Urinary bladder (tissue), 4 donors: ENCODE measurements at places on chromosomes 11 and 22.

DNA sequence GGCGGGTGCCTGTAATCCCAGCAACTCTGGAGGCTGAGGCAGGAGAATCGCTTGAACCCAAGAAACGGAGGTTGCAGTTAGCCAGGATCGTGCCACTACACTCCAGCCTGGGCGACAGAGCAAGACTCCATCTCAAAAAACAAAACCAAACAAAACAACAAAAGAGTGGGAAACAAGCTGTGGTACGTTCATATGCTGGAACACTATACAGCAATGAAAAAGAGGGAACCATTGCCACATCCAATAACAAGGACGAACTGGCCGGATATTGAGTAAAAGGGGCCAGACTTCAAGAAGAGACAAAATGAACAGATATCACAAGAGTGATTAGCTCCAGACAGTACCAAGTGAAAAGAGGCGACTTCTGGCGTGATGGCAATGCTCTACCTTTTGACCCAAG lies 4.9 kb downstream of the MACROD1 start:
- no peak for DNase-seq

GRCh38 chr11:34243600-34244464 lies 114.0 kb downstream of the ABTB2 start:
- DNase-seq = no peak

- no peak for DNase-seq
These were observed at the start of gene PTGDR2 for GRCh38 chr11:60855726-60856633. Gene PTGDR2 (minus strand): TSS chr11:60855950. CDS start chr11:60853722, 2,228 bp downstream.

DNA sequence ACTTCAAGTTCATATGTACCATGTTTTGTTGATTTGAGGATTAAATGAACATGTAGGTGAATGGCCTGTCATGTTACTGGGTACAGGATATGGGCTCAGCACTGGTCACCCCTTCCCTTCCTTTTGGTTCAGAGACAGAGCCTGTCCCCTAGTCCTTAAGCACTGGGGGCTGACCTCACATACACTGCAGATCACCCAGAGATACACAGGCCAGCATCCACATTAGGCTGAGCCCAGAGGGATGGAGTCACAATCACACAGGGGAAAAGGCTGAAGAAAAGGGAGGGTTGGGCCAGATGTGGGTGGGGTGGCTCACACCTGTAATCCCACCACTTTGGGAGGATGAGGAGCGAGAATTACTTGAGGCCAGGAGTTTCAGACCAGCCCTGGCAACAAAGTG lies 62.3 kb downstream of the IGLL5 start:
- DNase-seq = no peak

DNA sequence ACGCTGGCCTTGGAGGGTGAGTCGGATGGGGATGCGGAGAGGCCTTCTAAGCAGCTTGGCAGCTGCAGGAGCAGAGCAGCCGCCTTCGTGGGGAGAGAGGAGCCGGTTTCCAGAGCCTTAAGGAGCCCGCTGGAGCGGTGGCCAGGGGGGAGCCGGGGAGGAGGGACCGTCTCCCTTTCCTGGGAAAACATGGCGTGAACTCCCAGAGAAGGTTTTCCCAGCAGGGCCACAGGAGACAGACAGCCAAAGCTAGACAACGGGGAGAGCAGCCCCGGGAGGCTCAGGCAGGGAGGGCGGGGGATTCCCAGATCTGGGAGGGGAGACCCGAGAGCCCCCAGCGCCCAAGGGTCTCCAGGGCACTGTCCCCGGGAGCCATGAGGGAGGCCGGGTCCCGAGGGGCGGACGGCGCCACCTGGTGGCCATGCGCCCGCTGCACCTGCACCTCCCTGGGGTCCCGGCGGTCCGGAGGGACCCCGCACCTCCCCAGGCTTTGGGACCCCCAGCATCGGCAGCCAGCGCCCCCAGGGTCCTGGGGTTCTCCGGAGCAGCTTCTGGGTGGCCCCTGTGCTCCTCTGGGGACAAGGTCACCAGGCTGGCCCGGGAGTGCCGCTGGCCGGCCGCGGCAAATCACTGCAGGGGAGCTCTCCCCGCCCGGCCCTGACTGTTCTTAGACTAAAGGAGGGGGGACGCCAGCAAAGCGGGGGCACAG lies 2.4 kb upstream of the SYT8 start:
- DNase-seq = no peak

- DNase-seq = no peak
These were observed 767 bp downstream of the SLC43A1 start for GRCh38 chr11:57514538-57515331.

DNA sequence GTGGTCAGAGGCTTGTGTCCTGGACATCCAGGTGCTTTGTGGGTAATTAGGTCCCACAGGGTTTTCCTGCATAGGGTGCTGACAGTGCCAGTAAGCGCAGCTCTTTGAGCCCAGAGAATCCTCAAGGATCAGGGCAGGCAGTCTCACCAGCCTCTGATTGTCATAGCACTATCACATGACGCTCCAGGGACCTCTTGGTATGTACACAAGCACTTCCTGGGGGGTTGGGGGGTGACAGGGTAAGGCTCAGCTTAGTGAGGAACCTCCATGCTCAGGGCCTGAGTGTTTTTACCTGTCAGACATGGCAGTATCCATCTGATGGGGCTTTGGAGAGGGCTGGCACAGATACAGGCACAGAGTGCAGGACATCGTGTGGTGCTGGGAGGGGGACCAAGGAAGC lies 27.9 kb upstream of the SUSD2 start:
- no peak for DNase-seq

GRCh38 chr22:41935015-41935351 lies 8.4 kb upstream of the TNFRSF13C start:
- no peak for DNase-seq

- DNase-seq = no peak
These were observed 64.2 kb downstream of the FZD4 start for GRCh38 chr11:86891036-86891435.

DNA sequence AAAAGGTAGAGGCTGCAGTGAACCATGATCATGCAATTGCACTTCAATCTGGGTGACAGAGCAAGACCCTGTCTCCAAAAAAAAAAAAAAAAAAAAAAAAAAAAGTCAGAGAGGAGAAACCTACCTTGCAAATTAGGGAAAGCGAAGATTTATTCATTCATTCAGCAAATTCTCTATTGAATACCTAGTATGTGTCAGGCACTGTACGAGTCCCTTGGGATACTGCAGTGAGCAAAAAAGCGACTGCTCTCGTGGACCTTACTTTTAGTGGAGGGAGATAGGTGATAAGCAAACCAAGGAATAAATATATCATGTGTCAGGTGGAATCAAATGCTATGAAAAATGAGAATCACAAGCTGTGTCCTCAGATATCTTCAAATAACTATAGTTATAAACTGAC lies 101.3 kb downstream of the STIM1 start:
- no peak for DNase-seq

DNA sequence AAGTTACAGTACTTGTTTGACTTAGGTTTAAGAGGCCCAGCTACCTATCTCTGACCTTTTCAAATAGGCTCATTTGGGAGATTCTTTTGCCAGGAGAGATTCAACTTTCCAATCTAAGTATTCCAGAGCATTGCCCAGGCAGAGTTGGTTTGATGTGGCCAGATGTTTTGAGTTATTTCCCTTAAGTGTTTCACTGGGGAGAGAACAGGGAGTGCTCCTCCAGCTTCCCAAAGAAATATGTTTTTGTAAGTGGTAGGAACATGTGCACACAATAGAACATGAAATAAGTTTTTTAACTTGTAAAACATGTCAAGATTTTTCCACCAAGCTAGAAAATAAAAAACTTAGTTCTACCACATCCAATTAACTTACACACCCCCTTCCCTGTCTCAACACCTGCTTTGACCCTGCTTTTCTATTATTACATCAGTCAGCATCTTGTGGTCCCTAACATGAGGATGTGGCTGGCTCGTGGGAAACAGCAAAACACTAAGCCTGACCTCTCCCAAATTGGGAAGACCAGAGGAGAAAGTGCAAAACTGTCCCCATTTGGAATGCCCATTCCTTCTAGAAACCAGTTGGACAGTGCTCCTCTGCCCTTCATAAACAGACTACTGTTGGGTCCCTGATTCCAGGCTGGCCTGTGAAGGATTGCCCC lies 70.4 kb upstream of the RASSF10 start:
- DNase-seq = no peak

GRCh38 chr11:5476186-5476819 lies 12.2 kb upstream of the OR52D1 start:
- no peak for DNase-seq

GRCh38 chr11:65291613-65292012 lies 23.1 kb upstream of the CDC42EP2 start:
- DNase-seq = no peak

DNA sequence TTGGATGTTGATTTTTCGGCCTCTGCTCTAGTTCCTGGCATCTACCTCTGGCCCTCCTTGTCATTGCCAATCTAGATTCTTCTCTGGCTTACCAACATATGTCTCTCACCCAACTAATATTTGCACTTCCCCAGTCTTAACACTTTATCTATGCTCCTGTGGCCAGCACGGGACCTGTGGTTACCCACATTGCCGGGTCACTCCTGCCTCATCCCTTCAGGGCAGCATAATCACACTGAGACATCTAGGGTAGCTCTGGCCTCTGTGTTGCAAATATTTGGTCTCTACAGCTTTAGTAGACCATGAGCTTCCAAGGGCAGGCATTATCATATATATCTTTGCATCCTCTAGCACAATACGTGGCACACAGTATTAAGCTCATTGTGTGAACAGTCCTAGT lies 182.0 kb upstream of the ARHGAP20 start:
- DNase-seq = no peak

DNA sequence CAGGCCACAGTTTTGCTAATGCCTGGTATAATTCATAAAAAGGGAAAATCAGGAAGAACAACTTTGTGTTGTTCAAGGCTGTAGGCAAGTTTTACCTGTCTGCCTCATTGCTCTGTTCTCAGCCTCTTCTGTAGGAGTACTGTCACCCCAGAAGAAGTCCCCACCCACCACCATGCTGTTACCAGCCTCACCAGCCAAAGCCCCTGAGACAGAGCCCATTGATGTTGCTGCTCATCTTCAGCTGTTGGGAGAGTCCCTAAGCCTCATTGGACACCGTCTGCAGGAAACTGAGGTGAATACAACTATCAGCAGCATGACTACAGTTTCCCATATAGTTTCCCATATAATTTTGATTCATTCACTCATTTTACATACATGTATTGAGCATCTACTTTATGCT lies 11.6 kb upstream of the TOM1 start:
- DNase-seq = no peak

- no peak for DNase-seq
These were observed 5.4 kb downstream of the EMID1 start for GRCh38 chr22:29211066-29211465.

GRCh38 chr11:68441466-68442230 lies 18.9 kb upstream of the PPP6R3 start:
- DNase-seq = no peak
